ENCODE measurements at places on chromosomes 16 and 17.
A peak's percentile ranks its signal among the peaks of the same experiment; 100 is the strongest.

DNA sequence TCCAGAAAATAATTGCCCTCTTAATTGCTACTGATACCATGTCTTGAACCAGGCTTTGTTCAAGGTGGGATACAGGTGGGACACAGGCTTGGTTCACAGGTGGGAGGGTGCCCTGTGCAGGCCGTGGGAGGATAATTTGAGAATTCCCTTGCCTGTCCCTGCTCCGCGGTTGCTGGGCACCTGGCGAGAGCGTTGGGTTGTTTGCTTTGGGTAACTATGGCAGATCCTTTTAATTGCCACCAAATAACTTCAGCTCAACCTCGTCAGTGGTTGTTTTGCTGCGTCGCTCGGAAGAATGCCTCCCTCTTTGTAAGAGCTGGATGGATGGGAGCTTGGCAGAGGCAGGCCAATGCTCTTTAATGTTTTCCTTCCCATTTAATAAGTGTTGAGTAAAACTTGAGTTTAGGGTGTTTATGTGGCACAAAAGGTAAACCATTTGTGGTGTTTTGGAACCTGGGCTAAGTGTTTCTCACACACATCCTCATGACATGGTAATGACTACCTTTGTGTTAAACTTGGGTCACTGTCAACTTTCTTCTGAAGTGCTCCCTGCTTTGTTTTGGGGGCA lies 202.5 kb downstream of the MSI2 start:
- no peak for DNase-seq

DNA sequence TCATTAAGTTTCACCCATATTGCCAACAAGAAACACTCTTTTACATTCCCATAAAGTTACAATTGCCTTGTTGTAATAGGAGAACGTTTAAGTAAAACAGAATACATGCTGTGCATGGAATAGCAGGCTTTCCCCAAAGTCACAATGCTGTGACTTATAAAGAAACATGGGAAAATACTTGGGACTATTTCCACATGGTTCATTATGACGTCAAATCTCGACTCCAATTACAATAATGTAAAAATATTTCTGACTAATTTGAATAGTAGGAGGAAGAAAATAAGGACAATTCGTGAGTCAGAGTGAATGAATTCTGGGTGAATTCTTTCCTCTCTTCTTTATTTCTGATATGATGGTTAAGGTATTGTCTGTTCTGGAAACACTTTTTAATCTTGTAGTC lies 52.8 kb downstream of the CDH11 start:
- no peak for DNase-seq

DNA sequence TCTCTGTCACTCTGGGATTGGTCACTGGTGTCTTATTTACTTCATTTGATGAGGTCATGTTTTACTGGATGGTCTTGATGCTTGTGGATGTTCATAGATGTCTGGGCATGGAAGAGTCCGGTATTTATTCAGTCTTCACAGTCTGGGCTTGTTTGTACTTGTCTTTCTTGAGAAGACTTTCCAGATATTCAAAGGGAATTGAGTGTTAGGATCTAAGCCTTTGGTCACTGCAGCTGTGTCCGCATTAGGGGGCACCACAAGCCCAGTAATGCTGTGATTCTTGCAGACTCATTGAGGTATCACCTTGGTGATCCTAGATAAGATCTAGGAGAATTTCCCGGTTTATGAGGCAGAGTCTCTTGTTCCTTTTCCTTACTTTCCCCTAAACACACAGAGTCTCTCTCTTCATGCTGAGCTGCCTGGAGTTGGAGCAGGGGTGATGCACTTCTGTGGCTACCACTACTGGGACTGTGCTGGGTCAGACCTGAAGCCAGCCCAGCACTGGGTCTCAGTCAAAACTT lies 214.7 kb downstream of the SPECC1 start:
- DNase-seq = no peak

GRCh38 chr17:28812091-28812747 lies 30.4 kb downstream of the FAM222B start:
- peak; percentile 97 for DNase-seq

- DNase-seq = no peak
Measured at GRCh38 chr16:58882292-58882691, 148.2 kb upstream of the GOT2 start.

GRCh38 chr16:29700253-29700987 lies 21.4 kb downstream of the QPRT start:
- peak; percentile 80 for DNase-seq

DNA sequence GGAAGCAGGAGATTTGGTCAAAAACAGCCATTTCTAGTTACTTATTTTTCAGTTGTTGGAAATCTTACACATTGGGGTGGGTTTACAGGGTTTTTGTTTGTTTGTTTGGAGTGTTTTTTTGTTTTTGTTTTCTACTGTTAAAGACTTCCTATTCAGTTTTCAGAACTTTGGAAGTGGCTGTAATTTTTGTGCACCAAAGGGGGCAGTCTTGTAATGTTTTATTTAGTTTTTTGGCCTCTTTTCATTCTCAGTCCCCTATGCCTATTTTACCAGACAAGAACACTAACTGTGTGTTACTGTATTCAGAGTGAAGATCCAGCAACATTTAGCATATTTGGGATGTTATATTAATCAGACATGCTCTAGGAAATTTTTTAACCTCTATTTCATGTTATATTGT lies 20.6 kb downstream of the TPPP3 start:
- no peak for DNase-seq

DNA sequence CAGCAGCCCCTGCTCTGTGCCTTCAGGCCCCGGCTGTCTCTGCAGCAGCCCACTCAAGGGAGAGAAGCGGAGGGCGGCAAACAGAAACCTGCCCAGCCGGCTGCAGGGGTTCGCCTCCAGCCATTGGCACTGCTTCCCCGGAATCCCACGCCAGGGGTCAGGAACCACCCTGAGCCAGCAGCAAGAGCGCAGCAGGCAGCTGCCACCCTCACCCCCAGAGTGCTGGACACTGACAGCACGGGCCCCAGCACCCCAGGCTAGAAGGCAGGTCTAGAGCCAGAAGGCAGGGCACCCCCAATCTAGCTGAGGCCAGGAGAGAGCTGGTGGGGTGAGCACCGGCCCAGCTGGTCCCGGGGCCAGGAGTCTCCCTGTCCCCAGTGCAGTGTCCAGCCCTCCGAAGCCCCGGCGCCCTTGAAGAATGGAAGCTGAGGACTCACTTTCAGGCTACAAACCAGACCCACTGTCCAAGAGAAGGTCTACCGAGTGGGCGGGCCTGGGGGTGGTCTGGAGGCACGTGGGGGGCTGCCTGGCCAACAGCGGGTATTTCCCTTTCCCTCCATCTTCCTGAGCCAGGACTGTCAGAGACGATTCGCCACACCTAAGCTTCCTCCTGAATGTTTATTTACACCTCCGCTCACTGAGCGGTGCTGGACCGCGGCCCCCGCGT lies 8.4 kb downstream of the UBALD2 start:
- no peak for DNase-seq

- peak; percentile 96 for DNase-seq
Measured at GRCh38 chr16:89723279-89724250, 2.2 kb downstream of the ZNF276 start.

GRCh38 chr16:65201511-65201910 lies 79.6 kb upstream of the CDH11 start:
- no peak for DNase-seq

DNA sequence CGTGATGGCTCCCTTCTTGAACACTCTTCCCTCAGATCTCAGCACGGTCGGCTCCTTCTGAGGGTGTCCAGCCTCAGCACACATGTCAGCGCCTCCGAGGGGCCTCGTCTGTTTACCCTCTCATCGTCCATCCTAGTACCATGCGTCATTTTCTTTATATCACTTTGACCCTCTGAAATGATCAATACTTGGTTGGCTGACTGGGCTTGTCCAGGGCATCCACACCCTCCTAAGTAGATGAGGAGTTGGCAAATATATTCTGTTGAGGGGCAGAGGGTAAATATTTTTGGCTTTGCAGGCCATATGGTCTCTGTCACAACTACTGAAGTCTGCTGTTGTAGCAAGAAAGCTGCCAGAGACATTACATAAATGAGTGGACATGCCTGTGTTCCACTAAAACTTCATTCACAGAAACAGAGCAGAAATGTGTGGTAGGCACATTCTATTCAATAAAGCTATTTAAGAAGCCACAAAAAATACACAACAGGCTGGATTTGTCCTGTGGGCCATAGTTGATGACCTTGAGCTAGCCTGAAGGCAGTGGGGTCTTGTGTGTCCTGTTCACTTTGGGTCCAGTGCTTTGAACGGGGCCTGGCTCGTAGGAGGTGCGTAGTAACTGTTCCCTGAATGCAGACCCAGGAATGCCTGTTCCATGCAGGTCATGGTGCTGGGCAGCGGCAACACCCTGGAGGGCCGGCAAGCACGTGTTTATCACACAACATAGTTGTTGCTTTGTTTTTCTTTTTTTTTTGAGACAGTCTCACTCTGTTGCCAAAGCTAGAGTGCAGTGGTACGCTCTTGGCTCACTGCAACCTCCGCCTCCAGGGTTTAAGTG lies 185.8 kb downstream of the SNX29 start:
- no peak for DNase-seq

DNA sequence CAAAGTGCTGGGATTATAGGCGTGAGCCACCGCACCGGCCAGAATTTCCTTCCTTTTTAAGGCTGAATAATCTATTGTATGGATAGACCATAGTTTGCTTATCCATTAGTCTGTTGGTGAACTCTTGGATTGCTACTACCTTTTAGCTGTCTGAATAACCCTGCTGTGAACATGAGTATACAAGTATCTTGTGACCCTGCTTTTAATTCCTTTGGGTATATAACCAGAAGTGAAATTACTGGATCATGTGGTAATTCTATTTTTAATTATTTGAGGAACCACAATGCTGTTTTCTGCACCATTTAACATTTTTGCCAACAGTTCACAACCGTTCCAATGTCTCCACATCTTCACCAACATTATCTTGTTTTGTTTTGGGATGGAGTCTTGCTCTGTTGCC lies 4.6 kb upstream of the OTOA start:
- DNase-seq = no peak

- no peak for DNase-seq
Measured at GRCh38 chr17:50101346-50102163, 6.4 kb downstream of the PDK2 start.

- no peak for DNase-seq
Measured at GRCh38 chr17:12035673-12036072, 15.0 kb downstream of the MAP2K4 start.

DNA sequence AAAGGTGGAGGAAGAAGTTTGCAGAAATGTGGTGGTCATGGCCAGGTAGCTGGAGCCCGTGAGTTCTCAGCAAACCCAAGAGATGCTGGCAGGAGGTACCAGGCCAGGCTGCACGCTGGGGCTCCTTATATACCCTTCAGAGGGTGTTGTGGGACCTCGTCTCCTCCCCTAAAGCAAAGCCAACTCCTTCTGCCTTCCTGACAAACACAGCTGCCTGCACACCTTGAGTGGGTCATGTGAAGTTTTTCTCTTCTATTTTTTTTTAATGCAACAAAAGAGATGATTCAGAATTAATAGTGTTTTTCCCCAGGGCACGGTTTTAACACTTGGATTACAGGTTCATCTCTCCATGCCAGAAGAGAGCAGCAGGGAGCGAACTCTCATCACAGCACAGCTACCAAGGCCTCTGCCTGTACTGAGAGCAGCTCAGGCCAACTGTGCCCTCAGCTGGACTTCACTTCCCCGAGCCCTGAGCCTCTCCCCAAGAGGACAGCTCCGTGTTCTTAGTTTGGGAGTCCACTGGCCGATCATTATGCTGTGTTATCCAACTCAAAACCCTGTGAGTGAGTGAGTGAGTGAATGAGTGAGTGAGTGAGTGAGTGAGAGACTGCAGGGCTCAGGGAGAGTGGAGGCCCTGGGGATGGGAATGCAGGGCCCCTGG lies at the start of gene KRT15:
Gene KRT15 (minus strand): TSS at position 102 of the 661 bp plus-strand sequence. CDS start 63 bp downstream, at position 39.
- DNase-seq = no peak

- no peak for DNase-seq
Measured at GRCh38 chr16:89132194-89133005, 38.7 kb downstream of the ACSF3 start.

- DNase-seq = no peak
Measured at GRCh38 chr17:79627184-79627765, 16.4 kb upstream of the RBFOX3 start.

- no peak for DNase-seq
Measured at GRCh38 chr17:27928587-27928986, 35.4 kb upstream of the LYRM9 start.

DNA sequence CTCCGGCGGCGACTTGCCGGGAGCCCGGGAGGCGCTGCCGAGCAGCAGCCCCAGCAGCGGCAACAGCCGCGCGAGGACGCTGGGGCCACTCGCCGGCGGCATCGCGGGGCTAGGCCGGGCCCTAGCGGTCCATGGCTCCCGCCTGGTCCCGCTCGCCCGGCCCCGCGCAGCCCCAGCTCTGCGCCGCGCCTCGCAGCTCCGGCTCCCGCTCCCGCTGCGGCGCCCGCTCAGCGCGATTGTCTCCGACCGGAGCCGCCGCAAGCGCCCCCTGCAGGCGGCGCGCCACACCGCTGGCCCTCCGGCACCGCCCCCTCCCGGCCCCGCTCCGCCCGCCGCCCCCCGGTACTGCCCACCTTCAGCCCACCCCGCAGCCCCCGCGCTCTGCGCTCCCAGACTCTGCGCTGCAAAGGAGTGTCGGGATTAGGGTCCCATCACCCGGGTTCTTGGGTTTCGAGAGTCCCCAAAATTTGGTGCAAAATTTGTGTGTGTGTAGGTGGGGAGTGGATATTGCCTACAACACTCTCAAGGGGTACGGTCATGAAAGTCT lies at the start of gene FAM171A2:
Gene FAM171A2 (minus strand): TSS at position 241 of the 547 bp plus-strand sequence. CDS start 139 bp downstream, at position 102.
- peak; percentile 70 for DNase-seq

Data from activated CD8-positive, alpha-beta T cell treated with anti-CD3 and anti-CD28 coated beads, Interleukin-2, amount 10 ng/mL, durations not matched to agents 7 days and 5 days (primary cell).